ENCODE measurements at places on chromosomes 11 and 22. TPM values are rescaled to one million over a fixed set of nuclear protein-coding genes. Genes with fewer than 3 reads are reported as not detected.

CAPN5 gene
- 8.1 TPM for total RNA-seq

GP1BB gene
- 0.18 TPM for total RNA-seq

FAM111B gene
- total RNA-seq = 9.3 TPM

SERPING1 gene
- 2.0 TPM for total RNA-seq

APIP gene
- total RNA-seq = 23.1 TPM
